Activated CD4-positive, CD25-positive, alpha-beta regulatory T cell treated with anti-CD3 and anti-CD28 coated beads, Interleukin-2, amount 50 U/mL, for 72 hours (primary cell): ENCODE measurements at places on chromosomes 7 and 10.

GRCh38 chr7:68133045-68133444 is 1136.4 kb downstream of the TYW1 start:
- no peak for DNase-seq

DNA sequence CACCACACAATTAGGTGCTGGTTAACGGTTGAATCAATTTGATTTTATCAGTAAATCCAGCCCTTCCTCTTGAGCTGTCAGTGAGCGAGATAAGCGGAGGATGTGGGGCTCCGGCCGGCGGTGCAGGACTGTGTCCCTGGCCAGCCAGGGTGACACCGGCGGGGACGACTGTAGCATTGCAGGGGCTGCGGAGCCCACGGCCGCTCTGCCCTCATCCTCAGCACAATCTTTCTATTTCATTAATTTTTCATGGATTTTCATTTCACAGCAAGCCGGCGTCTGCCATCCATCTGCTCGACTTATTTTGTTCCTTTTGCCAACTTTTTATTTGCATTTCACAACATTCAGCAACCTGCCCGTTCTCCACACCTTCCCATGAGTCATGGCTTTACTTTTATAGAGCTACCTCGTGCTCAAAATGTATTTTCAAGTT is 4.7 kb downstream of the ADARB2 start:
- no peak for DNase-seq

DNA sequence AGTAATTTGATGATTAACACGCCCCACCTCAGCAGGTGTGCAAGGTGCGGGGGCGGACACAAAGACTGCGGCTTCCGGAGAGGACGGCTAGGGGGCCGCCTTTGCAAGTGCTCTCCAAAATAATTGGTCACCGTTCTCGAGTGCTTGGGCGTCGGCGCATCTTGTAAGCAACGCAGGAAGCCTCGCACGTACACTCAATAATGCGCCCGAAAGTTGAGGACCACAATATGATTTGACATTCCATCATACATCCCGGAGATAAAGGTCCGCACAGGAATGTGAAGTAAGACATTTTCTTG is 114.7 kb downstream of the EBF3 start:
- no peak for DNase-seq

- no peak for DNase-seq
These were observed 8.2 kb upstream of the STARD3NL start for GRCh38 chr7:38169847-38170246.

DNA sequence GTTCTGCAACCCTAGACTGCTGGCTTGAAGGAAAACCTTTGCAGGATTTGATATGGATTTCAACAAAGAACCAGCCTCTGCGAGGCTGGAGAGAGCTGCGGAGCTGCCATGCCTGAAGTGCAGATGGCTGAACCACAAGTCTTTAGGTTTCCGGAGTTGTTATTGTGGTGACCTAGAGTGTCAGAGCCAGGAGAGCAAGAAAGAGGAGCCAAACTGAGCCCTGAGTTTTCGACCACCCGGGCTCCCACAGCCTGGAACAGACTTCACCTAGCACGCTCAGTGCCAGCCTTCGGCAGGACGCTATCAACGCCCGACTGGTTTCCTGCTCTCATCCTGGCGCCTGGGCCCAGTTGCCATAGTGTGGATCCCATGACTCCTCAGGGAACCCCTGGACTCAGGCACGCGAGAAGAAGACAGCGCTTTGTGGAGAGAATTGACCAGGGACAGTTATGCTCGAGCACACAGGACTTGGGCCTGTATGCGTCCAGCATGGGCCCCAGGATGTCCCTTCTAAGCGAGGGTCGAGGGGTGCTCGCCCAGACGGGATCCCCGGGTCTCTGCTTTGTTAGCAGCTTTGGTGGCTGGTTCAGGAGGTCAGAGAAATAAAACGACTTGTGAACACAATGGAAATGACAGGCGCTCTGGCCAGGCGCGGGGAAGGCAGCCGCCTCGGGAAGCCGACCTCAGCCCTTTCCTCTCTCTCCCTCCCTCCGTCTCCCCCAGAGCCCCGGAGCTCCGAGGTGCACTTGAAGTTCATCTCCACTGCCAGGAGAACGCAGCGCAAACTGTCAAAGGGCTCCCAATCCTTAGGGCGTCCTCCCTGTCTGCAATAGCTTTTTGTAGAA is 1.8 kb upstream of the GAD2 start:
- no peak for DNase-seq

DNA sequence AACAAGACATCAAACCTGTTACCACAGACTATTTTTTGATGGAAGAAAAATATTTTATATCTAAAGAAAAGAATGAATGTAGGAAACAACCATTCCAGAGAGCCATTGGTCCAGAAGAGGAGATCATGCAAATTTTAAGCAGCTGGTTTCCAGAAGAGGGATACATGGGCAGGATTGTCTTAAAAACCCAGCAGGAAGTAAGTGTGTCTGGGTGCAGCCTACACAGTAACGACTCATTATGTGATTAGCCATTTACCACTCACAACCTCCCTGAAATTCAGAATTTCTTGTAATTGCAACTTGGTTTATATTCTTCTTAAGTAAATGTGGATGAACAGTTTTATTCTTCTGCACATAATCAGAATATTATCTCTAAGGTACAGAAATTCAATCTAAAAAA is 46.2 kb downstream of the NOC3L start:
- DNase-seq = no peak

DNA sequence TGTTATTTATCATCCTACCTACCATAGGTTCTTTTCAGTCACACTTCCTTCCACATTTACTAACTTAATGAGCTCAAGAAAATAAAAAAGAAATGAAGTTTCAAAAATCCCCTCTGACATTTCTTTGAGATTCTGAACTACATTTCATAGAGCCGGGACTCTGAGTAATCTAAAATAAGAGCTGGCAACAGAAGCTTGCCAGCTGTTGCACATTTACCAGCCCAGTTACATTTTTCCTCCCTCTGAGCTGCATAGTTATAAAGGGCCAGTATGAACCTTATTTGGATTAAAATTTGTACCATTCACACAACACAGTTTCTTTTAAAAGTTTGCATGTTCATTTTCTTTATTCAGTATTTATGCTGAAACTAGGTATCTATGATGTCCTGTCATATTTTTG is 119.5 kb upstream of the CAV2 start:
- no peak for DNase-seq

GRCh38 chr7:88358526-88358838 is 51.8 kb upstream of the STEAP4 start:
- DNase-seq = no peak

DNA sequence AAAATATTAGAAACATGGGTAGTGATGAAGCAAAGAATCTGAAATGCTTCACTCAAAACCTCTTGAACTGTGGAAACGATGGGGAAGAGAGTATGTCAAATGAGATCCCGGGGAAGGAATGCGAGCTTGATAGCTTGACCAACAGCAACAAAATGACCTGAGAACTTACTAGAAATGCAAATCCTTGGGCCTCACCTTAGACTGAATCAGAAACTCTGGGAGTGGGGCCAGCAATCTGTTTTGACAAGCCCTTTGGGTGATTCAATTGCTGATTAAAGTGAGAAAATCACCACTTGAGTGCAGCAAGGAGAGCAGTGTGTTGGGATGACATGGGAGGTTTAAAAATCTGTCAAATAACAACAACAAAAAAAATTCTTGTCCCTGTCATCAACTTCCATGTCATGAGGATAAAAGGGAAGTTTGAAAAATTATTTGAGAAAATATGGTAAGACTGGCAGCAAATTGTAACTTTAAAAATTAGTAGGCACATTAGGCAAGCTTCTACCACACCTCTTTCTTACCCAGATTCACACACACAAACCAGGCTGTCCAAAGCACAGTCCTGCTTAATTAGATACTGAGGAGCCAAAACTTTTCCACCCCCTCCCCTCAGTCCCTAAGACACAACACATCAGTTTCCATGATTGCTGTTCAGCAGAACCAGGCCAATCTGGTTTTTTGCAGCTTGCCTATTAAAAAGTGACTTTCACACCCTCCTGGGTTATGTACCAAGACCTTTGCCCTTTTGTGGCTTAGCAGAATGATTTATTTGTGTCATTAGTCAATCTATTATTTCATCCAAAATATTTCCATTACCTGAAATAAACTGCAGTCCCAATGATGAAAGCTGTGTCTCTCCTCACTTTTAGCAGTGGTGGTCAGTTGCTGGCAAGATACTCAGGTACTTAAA is 15.6 kb downstream of the CALCR start:
- DNase-seq = no peak

GRCh38 chr7:101823096-101823495 is 5.7 kb downstream of the CUX1 start:
- no peak for DNase-seq

- no peak for DNase-seq
These were observed 3.4 kb downstream of the BAG3 start for GRCh38 chr10:119654540-119654939.

DNA sequence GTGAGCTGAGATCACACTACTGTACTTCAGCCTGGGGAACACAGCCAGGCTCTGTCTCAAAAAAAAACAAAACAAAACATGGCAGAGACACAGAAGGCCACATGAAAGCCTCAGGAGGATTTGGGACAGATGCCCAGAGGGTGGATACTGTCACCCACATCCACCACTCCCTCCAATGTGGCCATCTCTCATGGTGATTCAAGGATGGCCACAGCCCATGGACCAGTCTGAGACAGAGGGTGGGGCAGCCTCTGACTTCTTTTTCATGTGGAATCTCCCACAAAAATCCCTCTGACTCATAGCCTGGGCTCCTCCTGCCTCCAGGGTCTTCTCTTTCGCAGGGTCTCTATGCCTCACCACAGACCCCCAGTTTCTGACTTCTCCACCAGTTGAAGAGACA is 59.0 kb upstream of the GTF2I start:
- DNase-seq = no peak

DNA sequence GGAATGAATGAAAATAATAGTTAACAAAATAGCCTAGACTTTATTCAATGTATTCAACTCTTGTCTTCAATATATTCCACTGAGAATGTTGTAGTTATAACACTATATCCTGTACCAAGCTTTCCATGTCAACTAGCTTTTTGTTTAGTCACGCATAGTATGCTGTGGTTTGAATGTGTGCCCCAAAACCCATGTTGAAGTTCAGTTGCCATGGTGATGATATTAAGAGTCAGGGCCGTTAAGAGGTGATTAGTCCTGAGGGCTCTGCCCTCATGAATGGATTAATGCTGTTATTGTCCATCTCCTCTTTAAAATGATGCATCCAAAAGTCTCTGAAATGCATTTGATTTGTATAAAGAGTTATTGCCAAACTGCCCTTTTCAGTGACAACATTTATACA is 887.6 kb downstream of the NRG3 start:
- DNase-seq = no peak

DNA sequence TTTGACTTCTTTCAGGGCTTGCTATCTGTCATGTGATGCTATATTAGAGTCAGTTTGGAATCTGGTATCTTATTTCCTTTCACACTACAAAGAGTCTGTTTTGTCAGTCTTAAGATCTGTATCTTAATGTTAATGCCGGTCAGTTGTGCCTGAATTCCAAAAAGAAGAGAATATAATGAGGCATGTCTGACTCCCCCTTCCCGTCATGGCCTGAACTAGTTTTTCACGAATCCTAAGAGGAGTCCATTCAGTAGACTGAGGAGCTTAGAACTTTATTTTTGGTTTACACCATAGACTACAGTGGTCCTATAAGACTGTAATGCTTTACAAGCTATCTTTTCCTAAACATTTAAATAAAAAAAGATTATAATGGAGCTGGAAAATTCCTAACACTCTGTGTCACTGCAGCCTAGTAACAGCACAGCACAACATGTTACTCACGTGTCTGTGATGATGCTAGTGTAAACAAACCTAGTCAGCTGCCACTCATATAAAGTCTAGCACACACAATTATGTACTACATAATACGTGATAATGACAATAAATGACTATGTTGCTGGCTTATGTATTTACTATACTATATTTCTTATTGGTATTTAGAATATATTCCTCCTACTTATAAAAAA is 50.6 kb downstream of the VPS41 start:
- DNase-seq = no peak

DNA sequence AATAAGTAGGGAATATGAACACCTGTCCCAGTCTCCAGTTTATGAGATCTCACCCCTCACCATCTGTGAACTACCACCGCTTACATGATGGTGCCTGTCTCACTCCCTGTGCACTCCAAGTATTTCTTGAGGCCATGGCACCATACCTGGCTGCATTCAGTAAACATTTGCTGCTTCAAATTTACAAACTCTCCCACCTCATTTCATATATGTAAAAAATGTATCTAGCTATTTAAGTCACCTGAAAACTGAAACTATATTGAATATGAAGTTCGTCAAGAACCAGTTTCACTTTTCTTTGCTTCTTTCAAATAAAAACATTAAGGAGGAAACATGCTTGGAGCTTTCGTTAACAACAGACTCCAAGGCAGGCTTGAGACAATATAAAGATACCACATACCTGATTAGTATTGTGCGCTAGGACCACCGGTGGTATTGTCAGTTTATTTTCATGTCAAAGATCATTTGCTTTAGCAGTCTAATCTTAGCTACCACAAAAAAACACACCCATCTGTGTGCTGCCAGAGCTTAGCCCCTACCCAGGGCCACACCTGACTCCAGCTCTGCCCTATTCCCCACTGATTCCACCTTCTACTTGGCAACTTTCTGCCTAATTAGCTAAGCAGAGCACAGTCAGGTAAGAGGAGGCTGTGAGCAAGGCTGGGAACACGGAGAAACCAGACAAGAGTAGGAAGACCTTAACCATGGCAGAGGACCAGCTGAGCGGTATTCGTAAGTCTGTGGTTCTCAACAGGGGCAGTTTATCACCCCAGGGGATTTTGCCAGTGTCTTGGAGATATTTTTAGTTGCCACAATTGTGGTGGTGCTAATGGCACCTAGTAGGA is 92.0 kb downstream of the ZFAND4 start:
- peak; percentile 37 for DNase-seq

DNA sequence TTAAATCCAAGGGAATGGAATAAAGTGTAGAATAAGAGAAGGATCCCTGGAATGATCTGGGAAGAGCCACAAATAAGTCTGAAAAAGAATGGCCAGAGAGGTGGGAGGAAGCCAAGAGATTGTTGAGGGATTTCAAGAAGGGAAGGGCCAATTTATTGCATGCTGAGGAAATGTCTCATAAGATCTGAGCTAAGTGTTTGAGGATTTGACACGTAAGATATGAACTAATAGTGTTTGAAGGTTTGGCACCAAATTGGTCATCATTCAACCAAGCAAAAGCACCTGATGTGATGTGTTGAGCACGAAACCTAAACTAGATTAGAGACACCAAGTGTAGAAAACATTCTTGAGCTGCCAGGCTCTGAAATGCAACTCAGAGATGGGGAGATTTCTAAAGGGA is 97.9 kb downstream of the TSPAN12 start:
- DNase-seq = no peak

- no peak for DNase-seq
These were observed 22.2 kb upstream of the SRGN start for GRCh38 chr10:69065406-69066361.
